ENCODE measurements at places on chromosomes 5 and 9.

GRCh38 chr5:150781706-150782614 lies 3.4 kb downstream of the SMIM3 start:
- peak overlapping the region; percentile 74 for H3K4me3 ChIP-seq
- peak overlapping the region; percentile 89 for H3K27ac ChIP-seq
- peaks cover 26% of the 10 kb centered on the region for H3K36me3 ChIP-seq
- no peaks in the 10 kb centered on the region for H3K27me3 ChIP-seq

DNA sequence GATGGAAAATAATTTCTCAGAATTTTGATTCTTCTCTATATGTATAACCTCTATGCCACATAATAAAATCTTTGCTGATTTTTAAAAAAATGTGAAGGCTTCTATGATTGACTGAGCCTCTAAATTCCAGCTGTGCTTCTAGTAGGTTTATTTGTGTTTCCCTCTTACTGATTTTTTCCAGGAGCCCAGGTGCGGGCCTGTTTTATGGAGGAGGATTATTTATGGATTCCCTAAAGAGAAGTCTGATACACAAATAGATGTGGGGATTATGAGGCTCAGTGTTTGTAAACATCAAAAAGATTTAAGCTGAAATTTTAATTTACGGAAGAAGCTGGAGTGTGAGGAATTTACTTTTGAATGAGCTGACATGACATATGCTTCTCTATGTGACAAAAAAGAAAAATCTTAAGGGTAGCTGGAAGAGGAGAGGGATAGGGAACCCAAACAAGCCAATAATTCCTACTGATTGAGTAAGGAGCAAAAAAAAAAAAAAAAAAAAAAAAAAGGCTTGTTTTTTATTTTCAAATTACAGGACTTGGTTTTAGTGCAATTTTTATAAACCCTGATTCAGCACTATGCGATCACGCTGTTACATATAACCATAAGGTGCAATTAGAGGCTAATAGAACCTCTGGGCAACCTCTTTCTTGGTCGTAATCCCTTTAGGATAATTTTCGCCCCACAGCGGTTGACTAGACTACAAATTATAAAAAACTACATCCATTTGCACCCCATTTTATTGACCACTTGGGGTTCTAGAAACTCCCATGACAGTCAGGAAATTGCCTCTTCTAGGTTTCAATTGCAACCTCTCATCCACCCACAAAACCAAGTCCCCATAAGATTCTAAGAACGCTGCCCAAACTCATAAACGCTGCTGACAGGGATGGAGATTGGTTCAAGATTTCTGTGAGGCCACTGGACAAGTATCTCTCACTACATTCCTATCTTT lies 44.4 kb upstream of the RAI14 start:
- H3K36me3 ChIP-seq = no peaks in the 10 kb centered on the region
- no peak overlapping the region for H3K27ac ChIP-seq
- H3K4me1 ChIP-seq = no peaks in the 10 kb centered on the region
- H3K27me3 ChIP-seq = no peaks in the 10 kb centered on the region
- H3K4me3 ChIP-seq = no peak overlapping the region

GRCh38 chr5:181281077-181281983 lies 20.4 kb upstream of the TRIM52 start:
- H3K4me3 ChIP-seq = no peak overlapping the region
- no peaks in the 10 kb centered on the region for H3K36me3 ChIP-seq
- DNase-seq = no peak
- no peak overlapping the region for H3K27ac ChIP-seq
- no peaks in the 10 kb centered on the region for H3K27me3 ChIP-seq

DNA sequence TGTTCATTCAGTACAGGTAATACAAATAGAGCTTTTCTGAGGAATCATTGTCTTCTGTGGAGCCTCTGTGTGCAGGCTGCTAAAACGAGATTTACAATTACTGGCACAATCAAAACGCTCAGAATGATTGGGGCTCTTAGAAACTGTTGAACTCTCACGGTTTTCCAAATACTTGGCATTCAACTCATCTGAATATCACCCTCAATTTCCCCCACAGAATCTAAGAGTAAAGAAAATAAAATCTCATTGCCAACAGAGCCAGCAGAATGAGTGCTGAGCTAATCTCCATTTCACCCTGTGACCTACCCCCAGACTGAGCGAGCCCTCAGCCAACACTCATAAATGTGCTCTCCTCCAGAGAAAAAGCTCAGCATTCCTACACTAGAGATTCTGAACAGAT lies 35.3 kb upstream of the TMED7 start:
- H3K4me3 ChIP-seq = no peak overlapping the region
- peaks cover 47% of the 10 kb centered on the region for H3K27me3 ChIP-seq
- DNase-seq = no peak
- no peaks in the 10 kb centered on the region for H3K36me3 ChIP-seq
- no peak overlapping the region for H3K27ac ChIP-seq

- H3K36me3 ChIP-seq = no peaks in the 10 kb centered on the region
- H3K27me3 ChIP-seq = no peaks in the 10 kb centered on the region
- no peak overlapping the region for H3K27ac ChIP-seq
- H3K4me1 ChIP-seq = no peaks in the 10 kb centered on the region
Observed at GRCh38 chr5:9374025-9374424, 171.8 kb downstream of the SEMA5A start.

DNA sequence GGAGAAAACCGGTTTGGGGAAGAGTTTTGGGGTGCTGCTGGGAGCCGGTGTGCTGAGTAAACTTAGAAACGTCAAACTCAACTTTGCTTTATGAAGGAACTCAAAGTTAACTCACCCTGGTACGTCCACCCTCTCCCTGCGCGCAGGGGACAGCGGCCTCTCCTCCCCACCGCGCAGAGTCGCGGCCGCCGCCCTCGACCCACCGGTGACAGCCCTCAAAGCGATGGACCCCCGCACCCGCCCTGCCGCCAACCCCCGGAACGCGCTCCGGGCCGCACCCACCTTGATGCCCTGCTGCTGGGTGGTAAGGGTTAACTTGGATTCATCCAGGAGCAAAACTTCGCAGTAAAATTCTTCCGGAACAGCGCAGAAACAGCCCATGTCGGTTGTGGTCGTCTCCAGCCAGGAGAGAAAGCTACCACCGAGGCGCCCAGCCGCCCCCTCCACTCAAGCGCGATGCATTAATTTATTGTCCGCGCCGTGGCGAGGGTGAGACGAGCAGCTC lies 366 bp downstream of the EPB41L4A start:
- no peak overlapping the region for H3K27ac ChIP-seq
- peaks cover 7% of the 10 kb centered on the region for H3K4me1 ChIP-seq
- H3K36me3 ChIP-seq = no peaks in the 10 kb centered on the region
- peak overlapping the region; percentile 69 for H3K4me3 ChIP-seq

GRCh38 chr5:150618588-150619281 lies 21.7 kb upstream of the SYNPO start:
- H3K27ac ChIP-seq = no peak overlapping the region
- peaks cover 6% of the 10 kb centered on the region for H3K27me3 ChIP-seq
- DNase-seq = no peak
- no peaks in the 10 kb centered on the region for H3K36me3 ChIP-seq
- peaks cover 6% of the 10 kb centered on the region for H3K4me1 ChIP-seq

GRCh38 chr9:110876929-110877328 lies 161.3 kb downstream of the LPAR1 start:
- H3K27ac ChIP-seq = no peak overlapping the region
- H3K4me1 ChIP-seq = peaks cover 1% of the 10 kb centered on the region
- H3K27me3 ChIP-seq = peaks cover 6% of the 10 kb centered on the region
- H3K36me3 ChIP-seq = no peaks in the 10 kb centered on the region
- H3K4me3 ChIP-seq = no peak overlapping the region

DNA sequence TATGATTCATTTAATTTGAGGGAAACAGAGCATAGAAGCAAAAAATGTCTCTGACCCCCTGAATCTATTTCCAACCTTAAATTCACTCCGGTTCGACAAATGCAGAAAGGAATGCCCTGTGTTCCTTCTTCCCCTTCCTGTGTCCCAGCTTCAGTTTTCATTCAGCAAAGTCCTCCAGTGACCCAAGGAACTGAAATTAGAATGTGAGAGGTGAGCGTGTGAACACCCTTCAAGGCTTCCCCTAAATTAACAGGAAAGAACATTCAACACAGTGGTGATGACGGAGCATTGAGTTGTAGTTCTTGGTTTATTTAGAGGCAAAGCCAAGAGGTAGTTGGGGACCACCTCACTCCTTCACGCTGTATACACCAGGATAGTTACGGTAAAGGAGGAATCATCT lies 97.6 kb upstream of the CTSL start:
- DNase-seq = no peak
- H3K4me1 ChIP-seq = no peaks in the 10 kb centered on the region
- no peaks in the 10 kb centered on the region for H3K36me3 ChIP-seq
- no peaks in the 10 kb centered on the region for H3K27me3 ChIP-seq
- H3K4me3 ChIP-seq = no peak overlapping the region
- H3K27ac ChIP-seq = no peak overlapping the region

GRCh38 chr5:54621709-54622108 lies 104.2 kb downstream of the SNX18 start:
- peaks cover 9% of the 10 kb centered on the region for H3K4me1 ChIP-seq

DNA sequence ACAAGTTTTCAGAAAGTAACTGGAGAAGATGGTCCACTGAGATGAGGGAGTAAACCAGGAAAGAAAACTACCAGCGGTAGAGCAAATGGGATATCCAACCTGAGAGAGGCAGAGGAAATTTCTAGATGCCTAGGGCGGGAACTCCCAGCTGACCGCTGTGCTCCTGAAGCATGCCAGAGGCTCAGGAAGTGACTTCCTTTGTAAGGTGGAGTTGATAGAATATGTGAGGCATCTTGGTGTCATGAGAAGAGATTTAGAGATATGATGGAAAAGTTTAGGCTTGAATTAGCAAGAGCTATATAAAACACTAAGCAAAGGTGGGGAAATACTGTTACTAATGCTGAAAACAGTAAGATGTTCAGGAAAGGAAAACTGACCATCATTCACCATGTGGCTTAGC lies 124.1 kb downstream of the C9orf152 start:
- DNase-seq = no peak
- H3K4me3 ChIP-seq = no peak overlapping the region
- H3K4me1 ChIP-seq = peaks cover 8% of the 10 kb centered on the region
- no peaks in the 10 kb centered on the region for H3K36me3 ChIP-seq
- H3K27ac ChIP-seq = no peak overlapping the region
- H3K27me3 ChIP-seq = peaks cover 2% of the 10 kb centered on the region

DNA sequence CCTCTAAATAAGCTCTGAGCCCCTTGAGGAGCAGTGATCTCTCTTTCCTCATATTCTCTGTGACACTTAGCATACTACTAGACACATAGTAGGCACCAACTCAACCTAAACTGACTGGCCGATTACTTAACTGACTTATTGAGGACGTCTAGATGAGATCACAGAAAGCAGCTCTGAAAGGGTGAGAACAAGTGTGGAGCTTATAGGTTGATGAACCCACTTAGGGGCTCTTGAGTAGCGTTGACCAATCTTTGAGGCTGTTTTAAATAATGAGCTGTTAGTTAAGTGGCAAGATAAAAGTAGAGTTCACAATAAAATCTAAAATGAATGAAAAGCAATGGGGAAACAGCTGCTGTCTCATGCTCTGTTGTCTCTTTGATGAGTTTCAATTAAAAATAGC lies 124.7 kb upstream of the TNPO1 start:
- no peaks in the 10 kb centered on the region for H3K4me1 ChIP-seq
- no peak overlapping the region for H3K27ac ChIP-seq
- H3K4me3 ChIP-seq = no peak overlapping the region
- no peaks in the 10 kb centered on the region for H3K36me3 ChIP-seq
- H3K27me3 ChIP-seq = peaks cover 34% of the 10 kb centered on the region

GRCh38 chr9:98998441-98999151 lies 54.9 kb downstream of the COL15A1 start:
- peaks cover 26% of the 10 kb centered on the region for H3K4me1 ChIP-seq
- DNase-seq = peak; percentile 73
- H3K27ac ChIP-seq = no peak overlapping the region
- no peak overlapping the region for H3K4me3 ChIP-seq
- H3K27me3 ChIP-seq = peaks cover 9% of the 10 kb centered on the region

DNA sequence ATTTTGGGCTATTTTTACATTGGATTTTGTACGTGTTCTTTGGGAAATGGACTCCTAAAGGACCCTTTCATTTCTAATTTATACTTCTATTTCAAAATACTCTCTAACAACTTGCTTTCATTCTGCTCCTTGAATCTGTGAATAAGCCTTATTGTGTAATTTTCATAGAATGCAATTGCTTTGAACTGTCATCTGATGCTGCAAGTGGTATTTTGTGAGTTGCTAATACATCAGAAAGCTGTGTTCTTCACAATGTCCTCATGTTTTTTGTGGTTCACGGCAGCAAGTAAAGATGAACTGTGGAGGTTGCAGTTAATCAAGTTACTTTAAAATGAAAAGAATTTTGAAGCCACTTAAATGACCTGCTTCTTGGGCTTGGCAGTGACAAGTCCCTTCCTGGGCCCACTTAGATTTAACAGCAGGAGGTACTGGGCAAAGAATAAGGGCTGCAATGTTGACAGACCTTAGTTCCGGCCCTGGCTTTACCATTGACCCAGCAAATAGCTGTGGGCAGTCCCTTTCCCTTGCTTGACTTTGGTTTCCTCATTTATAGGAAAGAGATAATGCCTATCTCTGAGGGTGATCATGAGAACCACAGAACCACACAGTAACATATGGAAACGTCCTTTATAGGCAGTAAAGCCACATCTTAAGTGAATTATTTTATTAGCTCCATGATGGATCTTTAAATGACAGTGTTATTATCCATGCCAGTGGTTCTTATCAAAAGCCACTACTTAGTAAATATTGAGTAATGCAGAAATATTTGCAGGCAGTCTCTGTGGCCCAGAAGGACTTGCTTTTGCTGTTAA lies 54.8 kb downstream of the IQGAP2 start:
- H3K4me1 ChIP-seq = peaks cover 21% of the 10 kb centered on the region
- DNase-seq = no peak
- H3K27ac ChIP-seq = no peak overlapping the region
- H3K27me3 ChIP-seq = no peaks in the 10 kb centered on the region
- H3K36me3 ChIP-seq = peaks cover 42% of the 10 kb centered on the region

GRCh38 chr5:143010351-143010750 lies 240.2 kb downstream of the ARHGAP26 start:
- peaks cover 8% of the 10 kb centered on the region for H3K36me3 ChIP-seq
- H3K27ac ChIP-seq = peak overlapping the region; percentile 86
- no peaks in the 10 kb centered on the region for H3K27me3 ChIP-seq
- no peak for DNase-seq

GRCh38 chr5:5005353-5005752 lies 134.8 kb upstream of the ADAMTS16 start:
- no peaks in the 10 kb centered on the region for H3K4me1 ChIP-seq
- no peak for DNase-seq
- H3K27me3 ChIP-seq = no peaks in the 10 kb centered on the region
- H3K27ac ChIP-seq = no peak overlapping the region
- H3K4me3 ChIP-seq = no peak overlapping the region

GRCh38 chr5:89396278-89396954 lies 513.4 kb upstream of the MEF2C start:
- no peak overlapping the region for H3K4me3 ChIP-seq
- H3K27ac ChIP-seq = no peak overlapping the region
- H3K4me1 ChIP-seq = peaks cover 3% of the 10 kb centered on the region
- no peaks in the 10 kb centered on the region for H3K27me3 ChIP-seq
- no peak for DNase-seq

GRCh38 chr5:168592014-168592368 lies 12.8 kb upstream of the PANK3 start:
- no peak overlapping the region for H3K27ac ChIP-seq
- DNase-seq = no peak
- no peak overlapping the region for H3K4me3 ChIP-seq
- H3K36me3 ChIP-seq = no peaks in the 10 kb centered on the region
- H3K4me1 ChIP-seq = no peaks in the 10 kb centered on the region
- peaks cover 10% of the 10 kb centered on the region for H3K27me3 ChIP-seq
